ENCODE measurements at places on chromosomes 5 and 9.

DNA sequence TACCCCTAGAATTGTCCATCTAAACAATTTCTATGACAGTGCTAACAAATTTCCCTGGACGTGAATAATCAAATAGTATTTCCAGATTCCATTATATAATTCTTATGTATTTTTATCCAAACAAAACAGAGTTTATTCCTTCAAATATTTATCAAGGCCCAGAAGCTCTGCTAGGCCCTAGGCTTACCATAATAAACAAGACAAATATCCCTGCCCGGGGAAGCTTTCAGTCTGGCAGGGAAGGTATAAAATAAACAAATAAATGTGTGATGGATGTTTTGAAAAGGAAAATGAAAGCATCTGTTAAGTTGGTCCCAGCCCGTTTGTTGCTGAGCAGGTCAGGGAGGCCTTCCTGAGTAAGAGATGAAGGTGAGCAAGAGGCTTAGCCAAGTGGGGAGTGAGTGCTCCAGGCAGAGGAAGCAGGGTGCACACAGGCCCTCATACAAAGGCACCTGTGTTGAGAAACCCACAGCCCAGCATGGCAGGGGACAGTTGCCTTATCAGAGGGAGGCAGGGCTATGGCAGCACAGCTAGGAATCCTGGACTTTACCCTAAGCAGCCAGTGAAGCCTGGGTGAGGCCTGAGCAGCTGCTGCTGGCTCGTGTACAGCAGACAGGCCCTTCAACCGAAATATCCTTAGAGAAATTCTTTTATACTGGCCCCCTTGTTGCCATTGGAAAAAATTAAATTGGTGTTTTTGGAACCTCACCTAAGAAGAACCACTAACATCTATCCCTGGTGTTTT is 7.7 kb upstream of the SLC35D2 start:
- no peak for DNase-seq

DNA sequence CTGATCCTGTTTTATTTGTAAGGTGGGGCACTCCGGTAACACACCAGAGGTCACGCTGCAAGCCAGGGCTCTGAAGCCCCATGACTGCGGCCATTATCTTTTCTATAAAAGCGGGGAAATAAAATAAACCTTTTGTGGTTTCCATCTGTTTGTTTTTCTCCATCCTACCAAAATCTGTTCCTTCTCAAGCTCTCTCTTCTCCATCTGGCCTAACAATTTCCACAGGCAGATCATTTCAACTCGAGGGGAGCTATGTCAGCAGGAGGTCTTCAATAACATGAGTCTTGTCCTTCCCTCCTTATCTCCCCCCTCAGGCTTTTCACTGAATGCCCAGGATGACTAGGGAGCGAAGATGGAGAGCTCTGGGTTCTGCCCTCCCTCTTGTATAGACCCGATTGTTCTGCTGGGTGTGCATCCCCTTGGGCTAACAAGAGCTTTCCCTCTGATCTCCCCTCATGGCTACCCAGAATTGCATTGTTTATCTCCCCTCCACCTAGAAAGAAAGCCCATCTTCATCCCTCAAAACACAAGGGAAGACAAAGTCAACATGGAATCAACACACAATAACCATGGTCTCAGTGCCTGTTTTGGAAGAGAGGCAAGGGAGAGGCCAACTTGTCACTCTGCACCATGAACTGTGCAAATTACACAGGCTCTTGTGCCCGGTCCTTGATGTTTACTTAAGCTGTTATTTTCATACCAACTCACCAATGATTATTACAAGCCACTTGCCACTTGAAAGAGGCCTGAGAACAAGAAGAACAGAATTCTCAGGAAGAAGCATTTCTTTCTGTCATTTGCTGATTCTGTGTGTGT is 187.8 kb downstream of the FANCC start:
- DNase-seq = no peak

DNA sequence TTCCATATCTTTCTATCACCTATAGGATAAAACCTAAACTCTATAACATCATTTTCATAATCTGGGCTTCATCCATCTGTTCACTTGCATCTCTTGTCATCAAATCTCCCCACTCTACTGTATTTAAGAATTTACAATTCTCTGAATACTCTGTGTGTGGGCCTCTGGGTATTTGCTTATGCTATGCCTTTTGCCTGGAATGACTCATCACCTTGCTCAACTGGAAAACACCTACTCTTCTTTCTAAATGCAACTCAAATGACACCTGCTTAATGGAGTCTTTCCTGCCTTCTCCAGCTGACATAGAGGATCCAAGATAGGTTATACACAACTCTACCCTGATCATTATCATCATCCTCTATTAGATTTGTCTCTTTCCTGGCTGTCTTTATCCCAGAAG is 421.7 kb downstream of the SPATA31D1 start:
- no peak for DNase-seq

DNA sequence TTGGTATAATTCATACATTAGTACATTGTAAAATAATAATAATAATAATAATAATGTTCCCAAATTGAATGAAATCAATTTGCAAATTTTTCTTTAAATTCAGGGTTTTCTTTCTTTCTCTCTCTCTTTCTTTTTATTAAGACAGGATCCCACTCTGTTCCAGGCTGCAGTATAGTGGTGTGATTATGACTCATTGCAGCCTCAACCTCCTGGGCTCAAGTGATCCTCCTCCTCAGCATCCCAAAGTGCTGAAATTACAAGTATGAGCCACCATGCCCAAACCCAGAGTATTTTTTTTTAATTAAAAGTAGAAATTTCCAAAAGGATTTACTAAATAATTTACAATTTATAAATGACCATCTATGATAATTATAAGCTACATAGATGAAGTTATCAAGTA is 117.7 kb downstream of the HOMER1 start:
- peak; percentile 22 for DNase-seq

DNA sequence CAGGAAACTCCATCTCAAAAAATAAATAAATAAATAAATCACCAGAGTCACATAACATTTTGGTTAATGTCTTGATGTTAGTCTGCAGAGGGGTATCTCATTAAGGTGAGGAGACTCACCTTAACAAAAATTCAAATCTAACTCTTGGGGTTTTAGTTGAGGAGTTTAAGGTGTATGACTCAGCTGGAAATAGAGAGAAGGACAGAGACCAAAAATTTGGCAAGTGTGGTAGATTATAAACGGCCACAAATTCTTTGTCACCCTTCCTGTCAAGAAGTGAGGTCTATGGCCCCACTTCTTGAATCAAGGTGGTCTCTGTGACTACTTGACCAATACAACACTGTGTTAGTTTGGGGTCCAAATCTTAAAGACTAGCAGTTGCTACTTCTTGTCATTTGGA is 60.8 kb downstream of the TTC39B start:
- no peak for DNase-seq

GRCh38 chr5:180367300-180367699 is 14.2 kb upstream of the GFPT2 start:
- DNase-seq = no peak

DNA sequence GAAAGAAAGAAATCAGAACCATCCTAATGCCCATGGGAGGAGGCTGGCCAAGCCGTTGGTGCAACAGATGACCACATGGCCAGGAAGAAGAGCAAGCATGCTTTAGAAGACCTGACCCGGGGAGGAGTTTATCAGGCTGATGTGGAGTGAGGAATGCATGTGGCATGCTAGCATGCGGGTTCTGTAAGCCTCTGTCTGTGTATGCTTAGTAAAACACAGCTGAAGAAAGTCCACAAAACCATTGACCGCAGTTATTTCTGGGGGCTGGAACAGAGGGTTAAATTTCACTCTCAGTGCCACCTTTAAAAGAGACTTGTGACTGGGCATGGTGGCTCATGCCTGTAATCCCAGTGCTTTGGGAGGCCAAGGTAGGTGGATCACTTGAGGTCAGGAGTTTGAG is 19.1 kb downstream of the GFI1B start:
- DNase-seq = peak; percentile 76

DNA sequence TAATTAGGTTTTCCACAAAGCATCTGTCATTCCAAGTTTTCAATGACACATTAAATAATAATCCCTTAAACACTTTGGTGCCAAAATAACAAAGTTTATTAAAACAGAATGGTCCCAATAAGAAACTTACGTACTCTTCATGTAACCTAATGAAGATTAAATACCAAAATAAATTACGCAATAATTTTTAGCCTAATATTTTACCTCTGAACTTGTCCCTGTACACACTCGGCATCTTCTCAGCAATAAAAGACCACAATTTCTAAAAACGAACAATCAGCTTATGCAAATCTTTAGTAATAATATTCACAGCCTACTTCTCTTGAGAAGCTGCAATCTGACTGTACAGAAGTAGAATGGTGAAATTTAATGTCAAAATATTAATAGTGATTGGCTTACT is 163.6 kb downstream of the ZDHHC21 start:
- no peak for DNase-seq

GRCh38 chr5:10894445-10895054 is 133.5 kb upstream of the DAP start:
- DNase-seq = no peak

DNA sequence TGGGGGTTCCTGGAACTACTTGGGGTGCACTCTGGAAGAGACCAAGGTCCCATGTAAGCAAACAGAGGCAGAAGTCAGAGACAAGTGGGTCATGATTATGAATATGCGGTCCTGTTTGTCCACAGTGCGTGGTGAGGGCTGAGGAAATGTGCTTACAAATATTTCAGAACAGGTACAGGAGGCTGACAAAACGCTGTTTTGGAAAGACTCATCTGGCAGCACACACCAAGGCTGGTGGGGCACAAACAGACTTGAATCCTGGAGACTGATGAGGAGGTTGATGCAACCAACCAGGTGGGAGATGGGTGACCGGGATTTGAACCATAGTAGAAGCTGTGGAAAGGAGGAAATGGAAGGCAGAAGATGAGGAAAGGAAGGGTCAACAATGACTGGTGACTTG is 83.8 kb downstream of the ADRB2 start:
- DNase-seq = no peak

- no peak for DNase-seq
These were observed 26.2 kb downstream of the TPPP start for GRCh38 chr5:666816-667498.

DNA sequence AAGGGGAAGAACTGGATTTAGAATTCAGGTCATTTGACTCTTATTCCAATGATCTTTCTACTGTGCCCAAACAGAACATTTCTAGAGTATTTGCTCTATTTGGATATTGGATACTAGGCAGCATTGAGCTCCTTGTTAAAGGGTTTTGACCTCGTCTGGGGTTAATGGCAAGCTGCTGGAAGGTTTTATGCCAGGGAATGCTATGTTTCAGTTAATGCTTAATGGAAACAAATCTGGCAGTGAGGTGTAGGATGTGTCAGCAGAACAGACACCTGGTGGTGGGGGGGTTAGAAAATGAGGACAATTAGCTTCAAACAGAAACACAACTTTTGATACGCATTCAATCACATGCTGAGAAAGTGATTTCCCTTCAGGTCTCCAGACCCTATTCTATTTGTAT is 51.5 kb downstream of the AGXT2 start:
- DNase-seq = no peak

DNA sequence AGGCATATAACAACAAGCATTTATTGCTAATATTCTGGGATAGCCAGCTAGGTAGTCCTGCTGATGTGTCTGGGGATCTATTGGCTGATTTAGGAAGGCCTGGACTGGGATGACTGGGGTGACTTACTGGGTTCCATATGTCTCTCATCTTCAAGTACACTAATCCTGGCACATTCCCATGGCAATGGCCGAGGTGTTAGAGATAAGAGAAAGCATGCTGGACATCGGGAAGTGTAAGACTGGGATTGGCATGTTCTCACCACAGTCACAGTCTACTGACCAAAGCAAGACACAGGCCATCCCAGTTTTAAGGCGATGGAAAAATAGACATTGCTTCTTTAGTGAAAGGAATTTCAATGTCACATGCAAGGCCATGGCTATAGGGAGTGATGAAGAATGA is 29.7 kb downstream of the F2R start:
- DNase-seq = no peak

DNA sequence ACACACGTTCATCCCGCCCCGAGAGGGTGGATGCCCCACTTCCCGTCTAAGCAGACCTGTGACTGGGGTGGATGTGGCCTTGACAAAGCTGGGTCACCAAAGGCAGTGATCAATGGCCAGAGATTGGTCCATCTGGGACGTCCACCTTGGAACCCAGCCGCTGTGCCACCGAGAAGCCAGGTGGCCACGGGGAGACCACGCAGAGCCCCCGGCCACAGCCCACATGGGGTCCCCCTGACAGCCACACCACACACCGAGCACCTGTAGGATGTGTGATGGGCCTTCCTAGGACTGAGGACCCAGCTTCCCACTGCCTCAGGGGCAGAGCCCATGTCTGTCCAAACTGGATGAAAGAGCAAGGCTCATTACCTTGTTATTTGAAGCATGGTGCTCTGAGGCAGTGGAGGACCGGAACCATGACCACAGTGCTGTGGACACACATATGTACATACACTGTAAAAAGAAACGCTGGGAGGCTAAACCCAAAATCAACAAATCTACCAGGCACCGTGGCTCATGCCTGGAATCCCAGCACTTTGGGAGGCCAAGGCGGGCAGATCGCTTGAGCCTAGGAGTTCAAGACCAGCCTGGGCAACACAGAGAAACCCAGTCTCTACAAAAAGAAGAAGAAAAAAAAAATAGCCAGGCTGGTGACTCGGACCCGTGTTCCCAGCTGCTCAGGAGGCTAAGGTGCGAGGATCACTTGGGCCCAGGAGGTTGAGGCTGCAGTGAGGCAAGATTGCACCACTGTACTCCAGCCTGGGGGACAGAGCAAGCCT is 50.1 kb downstream of the MRPL36 start:
- DNase-seq = no peak

- no peak for DNase-seq
These were observed 71.6 kb downstream of the GABRG2 start for GRCh38 chr5:162139190-162139589.

DNA sequence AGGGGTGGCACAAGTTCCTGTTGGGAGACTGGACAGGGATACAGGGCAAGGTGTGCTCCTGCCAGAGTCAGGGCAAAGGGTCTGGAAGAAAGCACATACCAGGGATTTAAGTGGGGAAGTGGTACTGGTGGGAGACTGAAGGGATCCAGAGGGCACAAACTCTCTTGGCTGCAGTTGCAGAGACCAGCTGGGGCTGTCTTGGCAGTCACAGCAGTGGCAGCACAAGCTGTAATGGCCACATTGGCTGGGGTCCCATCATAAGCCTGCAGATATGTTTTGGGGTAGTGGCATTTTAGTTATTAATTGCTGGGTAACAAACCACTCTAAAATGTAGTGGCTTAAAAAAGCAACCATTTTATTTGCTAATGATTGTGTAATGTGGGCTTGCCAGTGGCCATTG is 492.2 kb downstream of the ENC1 start:
- DNase-seq = no peak

DNA sequence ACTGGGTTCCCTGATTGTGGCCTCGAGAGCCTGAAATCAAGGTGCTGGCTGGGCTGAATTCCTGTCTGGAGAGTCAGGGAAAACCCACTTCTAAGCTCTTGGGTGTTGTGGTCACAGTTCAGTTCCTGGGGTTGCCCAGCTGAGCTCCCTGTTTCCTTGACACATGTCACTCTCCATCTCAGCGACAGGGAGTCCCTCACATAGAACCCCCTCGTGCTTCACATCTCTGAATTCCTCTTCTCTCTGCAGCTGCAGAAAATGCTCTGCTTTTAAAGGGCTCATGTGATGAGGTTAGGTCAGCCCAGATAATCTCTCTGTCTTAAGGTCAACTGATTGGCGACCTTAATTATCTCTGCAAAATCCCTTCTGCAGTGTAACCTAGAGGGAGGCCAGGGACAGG is 53.5 kb upstream of the NFIL3 start:
- no peak for DNase-seq

- no peak for DNase-seq
These were observed 7.4 kb downstream of the SLC44A1 start for GRCh38 chr9:105251733-105252404.

All from brain microvascular endothelial cell (primary cell).